Mesothelial cell of epicardium (in vitro differentiated cells): ENCODE measurements at places on chromosomes 6 and 20. TPM values are rescaled to one million over a fixed set of nuclear protein-coding genes. Genes with fewer than 3 reads are reported as not detected.

Gene FERMT1
- 21.9 to 24.7 TPM (median 22.4 TPM) in 3 replicates for total RNA-seq

Gene RIPOR3
- 18.8 to 20.0 TPM (median 19.2 TPM) in 3 replicates for total RNA-seq

Gene EYA2
- 9.0 to 10.2 TPM (median 9.3 TPM) in 3 replicates for total RNA-seq

Gene TRERF1
- total RNA-seq: 18.6 to 20.3 TPM (median 19.8 TPM) in 3 replicates

Gene LCA5
- total RNA-seq: 8.7 to 9.2 TPM (median 8.9 TPM) in 3 replicates

Gene RUNX2
- 4.4 to 4.9 TPM (median 4.8 TPM) in 3 replicates for total RNA-seq

Gene SYCP2
- 1.8 to 2.8 TPM (median 2.3 TPM) in 3 replicates for total RNA-seq

Gene SAPCD1
- 8.7 to 12.8 TPM (median 11.6 TPM) in 3 replicates for total RNA-seq

Gene PCSK2
- total RNA-seq: 0.29 to 0.38 TPM (median 0.35 TPM) in 3 replicates

Gene GSTA2
- total RNA-seq: not detected in 3 replicates

Gene BCAS1
- 0.18 to 0.20 TPM (median 0.20 TPM) in 3 replicates for total RNA-seq

Gene RALGAPA2
- total RNA-seq: 26.8 to 27.8 TPM (median 27.5 TPM) in 3 replicates

Gene LRRN4
- 75.4 to 89.5 TPM (median 78.8 TPM) in 3 replicates for total RNA-seq

Gene TRIM15
- total RNA-seq: not detected in 3 replicates

Gene ZNF311
- total RNA-seq: 2.1 to 2.6 TPM (median 2.3 TPM) in 3 replicates

Gene BMP6
- total RNA-seq: 3.5 to 4.2 TPM (median 3.6 TPM) in 3 replicates

Gene PGK2
- total RNA-seq: not detected in 3 replicates

Gene SPATS1
- total RNA-seq: not detected in 3 replicates
